ENCODE measurements at places on chromosomes 13 and 19. TPM values are rescaled to one million over a fixed set of nuclear protein-coding genes. Genes with fewer than 3 reads are reported as not detected.

DNA sequence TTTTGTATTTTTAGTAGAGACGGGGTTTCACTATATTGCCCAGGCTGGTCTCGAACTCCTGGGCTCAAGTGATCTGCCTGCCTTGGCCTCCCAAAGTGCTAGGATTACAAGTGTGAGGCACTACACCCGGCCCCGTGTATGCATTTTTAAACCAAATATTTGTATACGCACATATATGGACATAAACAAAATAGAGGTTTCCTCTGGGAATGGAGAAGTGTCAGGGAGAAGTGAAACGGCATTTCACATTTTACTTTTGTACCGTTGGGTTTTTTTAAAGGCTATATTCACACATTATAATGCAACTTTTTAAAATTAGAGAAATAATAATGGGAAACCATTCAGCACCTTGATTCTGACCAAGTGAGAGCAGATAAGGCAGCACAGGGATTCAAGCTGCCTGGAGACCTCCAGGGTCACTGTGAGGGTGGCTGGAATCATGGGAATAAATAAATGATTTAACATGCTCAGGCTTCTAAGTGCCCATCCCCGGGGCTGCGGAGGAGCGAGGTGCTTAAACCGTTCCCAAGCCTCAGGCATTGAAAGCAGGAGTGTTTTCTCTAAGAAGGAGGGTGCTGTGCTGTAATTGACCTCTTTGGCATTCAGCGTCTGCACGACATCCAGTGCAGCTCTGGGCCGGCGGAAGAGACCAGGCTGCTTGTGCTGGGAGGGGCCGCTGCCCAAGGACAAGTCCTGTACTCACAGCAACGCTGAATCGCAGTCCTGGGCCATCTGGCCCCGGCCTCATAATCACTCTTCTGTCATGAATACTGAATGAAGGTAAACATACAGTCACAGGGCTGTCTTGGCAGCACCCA, 24.7 kb downstream of the GPR42 start:
- no peak for DNase-seq

DNA sequence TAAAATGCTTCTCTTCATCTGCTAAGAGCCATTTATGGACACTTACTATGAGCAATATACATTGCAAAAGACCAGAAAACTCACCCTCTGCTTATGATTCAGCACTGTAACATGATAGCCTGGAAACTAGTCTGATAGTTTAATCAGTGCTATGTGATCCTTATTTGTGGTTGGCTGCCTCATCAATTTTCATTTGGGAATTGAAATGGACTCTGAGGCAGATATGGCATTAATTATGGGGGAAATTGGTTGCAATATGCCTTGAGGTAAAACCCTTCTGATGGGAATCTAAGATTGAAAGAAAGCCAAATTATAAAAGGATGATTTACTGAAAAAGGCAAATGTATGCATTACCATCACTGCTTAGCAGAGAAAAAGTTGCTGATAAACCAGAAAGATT, 33.5 kb downstream of the FAM216B start:
- peak; percentile 7 for DNase-seq

DNA sequence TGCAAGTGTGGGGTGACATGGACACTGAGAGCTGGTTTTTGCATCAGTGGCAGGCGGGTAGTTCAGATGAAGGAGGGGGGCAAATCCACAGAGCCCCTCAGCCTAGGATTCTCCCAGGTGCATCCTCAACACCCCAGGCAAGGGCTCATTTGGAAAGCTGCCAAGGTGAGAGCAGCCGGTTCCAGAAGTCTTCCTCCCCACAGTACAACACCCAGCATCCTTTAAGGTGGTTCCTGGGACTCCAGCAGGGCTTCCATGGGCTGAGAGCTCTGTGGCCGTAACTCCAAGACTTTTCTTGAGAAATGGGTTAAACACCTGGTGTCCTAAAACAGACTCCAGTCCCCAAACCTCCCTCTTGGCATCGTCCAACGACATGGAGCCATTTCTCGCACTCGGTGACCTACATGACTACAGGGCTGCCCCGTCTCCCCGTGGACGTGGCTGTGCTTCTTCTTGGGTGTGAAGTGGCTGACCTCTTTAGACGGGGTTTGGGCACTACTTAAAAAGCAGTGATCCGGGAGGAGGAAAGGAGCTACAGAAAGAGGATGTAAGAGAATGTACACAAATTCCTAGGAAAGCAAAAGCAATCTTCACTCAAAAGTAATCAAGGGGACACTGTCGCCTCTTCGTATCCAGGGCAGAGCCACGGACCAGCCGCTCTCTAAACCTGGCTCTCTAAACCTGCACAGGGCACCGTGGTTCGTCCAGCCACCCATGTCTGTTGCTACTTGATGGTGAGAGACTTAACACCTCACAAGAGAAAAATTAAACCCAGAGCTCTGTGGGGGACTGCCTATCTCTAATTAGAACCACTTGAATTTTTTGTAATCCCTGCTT, 25.5 kb downstream of the RANBP3 start:
- DNase-seq, result no peak

GRCh38 chr19:17393002-17393401, 994 bp downstream of the CCDC194 start:
- DNase-seq, result no peak

URAD gene
- not detected for total RNA-seq

ATP8A2 gene
- total RNA-seq, result 1.8 TPM

NEK5 gene
- total RNA-seq, result 0.72 TPM

All from tongue (tissue), 3 donors.